ENCODE measurements at places on chromosomes 7 and 10.

GRCh38 chr7:2353936-2354185, 766 bp upstream of the EIF3B start:
- peaks cover 5% of the 10 kb centered on the region for H3K36me3 ChIP-seq
- no peaks in the 10 kb centered on the region for H3K27me3 ChIP-seq

GRCh38 chr7:17105701-17106100, 192.8 kb upstream of the AHR start:
- no peaks in the 10 kb centered on the region for H3K36me3 ChIP-seq
- no peaks in the 10 kb centered on the region for H3K4me1 ChIP-seq
- DNase-seq, result no peak
- H3K4me3 ChIP-seq, result no peak overlapping the region
- no peaks in the 10 kb centered on the region for H3K27me3 ChIP-seq

DNA sequence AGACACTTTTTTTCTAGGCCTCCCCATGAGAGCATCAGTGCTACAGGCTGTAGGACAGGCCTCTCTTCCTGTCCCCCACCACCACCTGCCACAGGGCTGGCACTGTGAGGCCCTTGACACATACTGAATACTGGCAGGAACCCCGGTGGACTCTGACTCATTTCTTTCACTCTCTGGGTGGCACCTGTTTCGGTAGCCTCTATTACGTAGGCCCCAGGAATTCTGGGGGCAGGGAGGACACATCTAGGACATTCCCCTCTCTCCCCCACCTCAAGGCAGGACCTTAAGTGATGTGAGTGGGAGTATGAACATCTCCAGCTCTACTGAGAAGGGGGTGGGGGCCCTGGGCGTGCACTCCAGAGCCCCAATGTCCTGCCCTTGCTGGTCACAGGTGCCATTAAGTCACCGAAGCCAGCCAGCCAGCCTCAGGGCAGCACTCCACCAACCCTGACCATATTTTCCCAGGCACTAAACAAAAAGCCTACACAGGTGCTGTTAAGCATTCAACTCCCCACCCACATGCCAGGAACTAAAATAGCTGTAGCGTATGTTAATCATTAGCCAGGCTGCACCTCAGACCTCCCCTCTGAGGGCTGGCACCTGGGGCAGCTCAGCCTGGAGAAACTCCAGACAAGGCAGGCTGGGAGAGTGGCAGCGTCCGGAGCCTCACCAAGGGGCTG, 8.9 kb downstream of the ANXA11 start:
- H3K4me3 ChIP-seq, result no peak overlapping the region
- no peaks in the 10 kb centered on the region for H3K27me3 ChIP-seq
- peak; percentile 46 for DNase-seq
- no peaks in the 10 kb centered on the region for H3K36me3 ChIP-seq
- peaks cover 40% of the 10 kb centered on the region for H3K4me1 ChIP-seq
- peak overlapping the region; percentile 73 for H3K27ac ChIP-seq

GRCh38 chr10:16995867-16996529, 133.6 kb downstream of the CUBN start:
- no peaks in the 10 kb centered on the region for H3K4me1 ChIP-seq
- no peak for DNase-seq
- H3K36me3 ChIP-seq, result no peaks in the 10 kb centered on the region
- no peak overlapping the region for H3K4me3 ChIP-seq
- no peaks in the 10 kb centered on the region for H3K27me3 ChIP-seq

DNA sequence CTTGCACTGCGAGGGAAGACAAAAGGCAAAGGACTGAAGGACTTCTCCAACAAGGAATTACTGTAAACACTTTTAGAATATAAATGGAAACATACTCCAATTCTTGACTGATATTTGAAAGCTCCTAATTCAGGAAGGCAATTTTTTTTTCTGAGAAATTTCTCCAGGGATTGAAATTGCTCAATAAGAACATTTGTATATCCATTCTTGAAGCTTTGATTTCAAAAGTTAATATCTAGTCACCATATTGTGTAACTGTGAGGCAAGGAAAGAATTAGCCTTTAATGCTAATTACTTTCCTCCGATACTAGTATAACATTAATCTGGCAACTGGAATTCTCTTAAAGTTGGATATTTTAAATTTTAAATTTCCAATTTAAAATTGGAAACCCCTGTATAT, 188.4 kb upstream of the COL1A2 start:
- no peak overlapping the region for H3K27ac ChIP-seq
- H3K4me3 ChIP-seq, result no peak overlapping the region
- H3K4me1 ChIP-seq, result peaks cover 12% of the 10 kb centered on the region
- no peaks in the 10 kb centered on the region for H3K36me3 ChIP-seq
- no peaks in the 10 kb centered on the region for H3K27me3 ChIP-seq

Data from cardiac muscle cell (in vitro differentiated cells and primary cell).